Stimulated activated memory B cell treated with anti-CD40 and anti-IgM and Interleukin-4, amounts not matched to agents 10 μg/mL and 1 μg/mL and 100 μg/mL, for 72 hours (primary cell): ENCODE measurements at places on chromosomes 2 and 18.
A peak's percentile ranks its signal among the peaks of the same experiment; 100 is the strongest.

DNA sequence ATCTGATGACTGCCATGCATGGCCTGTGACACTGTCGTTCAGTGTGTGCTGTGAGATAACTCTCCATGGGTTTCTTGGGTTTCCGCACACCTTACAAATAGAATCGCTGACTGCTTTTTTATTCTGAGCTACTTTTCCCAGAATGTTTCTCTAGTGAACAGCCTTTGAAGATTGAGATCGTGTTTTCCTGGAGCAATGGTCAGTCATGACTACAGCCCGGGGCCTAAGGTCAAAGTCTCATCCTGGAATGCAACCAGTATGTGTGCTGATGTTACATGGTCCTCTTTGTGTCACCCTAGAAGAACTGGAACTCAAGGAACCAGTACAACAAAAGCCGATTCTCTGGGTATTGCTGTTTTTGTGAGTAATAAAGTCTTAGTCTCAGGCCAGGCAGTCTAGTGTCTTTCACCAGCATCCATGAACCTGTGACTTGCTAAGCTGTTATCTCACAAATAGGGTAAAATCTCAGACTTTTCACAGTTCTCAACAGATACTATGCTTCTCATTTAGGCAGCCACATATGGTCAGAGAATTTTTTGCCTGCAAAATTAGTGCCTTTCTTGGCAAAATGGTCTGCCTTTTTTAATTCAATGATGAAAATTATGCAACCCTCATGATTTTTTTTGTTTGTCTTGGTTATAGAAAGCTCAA, 124.9 kb upstream of the PIEZO2 start:
- no peak for ATAC-seq

GRCh38 chr2:212843409-212844199, 305.0 kb upstream of the ERBB4 start:
- ATAC-seq, result no peak

GRCh38 chr2:235968155-235968554, 200.0 kb downstream of the GBX2 start:
- ATAC-seq, result no peak

- no peak for ATAC-seq
Measured at GRCh38 chr2:86035376-86035882, 70.3 kb downstream of the POLR1A start.

DNA sequence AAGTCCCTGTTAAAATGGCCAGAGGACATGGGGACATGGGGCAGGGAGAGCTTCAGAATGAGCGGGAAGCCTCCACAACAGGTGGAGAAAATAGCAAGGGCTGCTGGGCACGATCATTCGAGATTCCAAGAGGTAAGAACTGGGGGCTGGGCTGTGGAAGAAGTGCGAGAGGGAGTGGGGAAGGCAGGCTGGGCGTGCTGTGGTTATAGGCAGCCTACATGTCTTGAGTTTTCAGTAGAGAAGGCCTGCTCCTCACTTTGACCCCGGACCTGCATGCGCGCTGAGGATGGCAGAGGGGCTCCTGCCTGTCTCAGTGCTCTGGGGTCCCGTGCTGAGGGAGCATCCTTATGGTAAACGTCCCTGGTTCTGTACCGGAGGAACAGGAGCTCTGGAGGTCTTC, 115.5 kb downstream of the AGAP1 start:
- no peak for ATAC-seq

DNA sequence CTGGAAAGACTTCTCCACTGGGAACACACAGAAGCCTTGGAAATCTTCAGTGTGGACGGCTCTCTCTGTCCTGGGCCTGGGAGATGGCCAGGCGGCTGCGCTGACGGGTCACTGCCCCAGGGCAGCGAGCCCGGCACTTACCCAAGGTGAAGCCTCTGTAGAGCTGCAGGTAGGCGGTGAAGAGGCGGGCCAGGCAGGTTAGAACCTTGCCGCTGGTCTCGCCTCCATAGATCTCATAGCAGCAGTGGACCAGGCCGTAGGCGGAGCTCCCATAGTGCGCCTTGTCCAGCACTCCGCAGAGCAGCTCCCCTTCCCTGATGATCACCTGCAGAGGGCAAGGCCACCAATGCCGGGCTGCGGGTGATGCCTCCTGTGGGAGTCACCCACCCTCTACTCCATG, 53.0 kb downstream of the POLR1A start:
- ATAC-seq, result no peak

DNA sequence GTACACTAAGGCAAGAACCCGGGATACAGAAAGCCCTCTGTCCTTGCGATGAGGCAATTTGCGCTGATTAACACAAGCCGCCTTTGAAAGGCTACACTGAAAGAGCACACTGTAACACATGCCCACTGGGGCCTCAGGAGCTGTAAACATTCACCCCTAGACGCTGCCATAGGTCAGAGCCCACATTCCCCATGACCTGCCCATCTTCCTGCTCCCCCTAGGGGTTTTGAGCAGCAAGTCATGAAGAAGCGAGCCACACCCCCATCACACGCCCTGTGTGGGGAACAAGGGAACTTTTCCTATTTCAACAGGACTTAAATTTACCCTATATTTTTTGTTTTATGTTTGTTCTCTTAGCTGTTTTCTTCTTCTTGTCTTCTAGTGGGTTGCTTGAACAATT, 47.8 kb upstream of the SLC4A10 start:
- peak; percentile 39 for ATAC-seq
